HFF-Myc (cell line): ENCODE measurements at places on chromosomes 7 and 10.

GRCh38 chr7:25392588-25393338, 164.5 kb upstream of the NPVF start:
- no peak for DNase-seq

- DNase-seq: no peak
Measured at GRCh38 chr7:99190359-99191009, 17.4 kb downstream of the KPNA7 start.

- no peak for DNase-seq
Measured at GRCh38 chr7:137577184-137577583, 233.7 kb upstream of the PTN start.

DNA sequence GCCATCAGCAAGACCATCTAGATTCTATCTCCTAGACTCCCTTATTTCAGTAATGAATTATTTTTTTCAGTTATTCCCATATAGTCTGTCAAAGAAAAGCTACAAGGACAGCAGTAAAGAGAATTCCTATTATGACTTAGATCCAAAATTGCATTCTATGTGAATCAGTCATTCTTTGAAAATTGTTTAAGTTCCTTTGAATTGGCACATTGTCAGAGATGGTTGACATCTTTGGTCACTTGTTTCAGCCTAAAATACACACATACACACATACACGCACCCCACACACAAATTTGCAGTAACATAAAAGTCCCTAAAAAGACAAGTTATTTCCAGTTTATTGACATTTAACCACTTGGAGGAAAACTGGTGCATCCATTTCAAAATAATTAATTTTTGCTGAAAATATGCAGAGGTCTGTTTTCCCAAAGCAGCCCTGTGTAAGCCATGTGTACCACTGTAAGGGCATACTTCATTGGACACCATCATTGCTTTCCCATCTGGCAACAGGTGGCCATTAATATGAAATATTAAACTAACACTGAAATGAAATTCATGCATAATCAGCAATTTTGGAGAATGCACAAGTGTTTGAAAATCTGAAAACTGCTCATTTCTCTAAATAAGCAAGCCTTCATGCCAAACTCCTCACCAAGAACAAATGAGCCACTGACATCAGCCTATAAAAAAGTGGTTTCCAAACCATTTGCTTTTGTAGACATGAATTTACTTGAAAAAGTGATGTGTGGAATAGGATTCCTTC, 121.7 kb upstream of the COL1A2 start:
- DNase-seq: no peak

DNA sequence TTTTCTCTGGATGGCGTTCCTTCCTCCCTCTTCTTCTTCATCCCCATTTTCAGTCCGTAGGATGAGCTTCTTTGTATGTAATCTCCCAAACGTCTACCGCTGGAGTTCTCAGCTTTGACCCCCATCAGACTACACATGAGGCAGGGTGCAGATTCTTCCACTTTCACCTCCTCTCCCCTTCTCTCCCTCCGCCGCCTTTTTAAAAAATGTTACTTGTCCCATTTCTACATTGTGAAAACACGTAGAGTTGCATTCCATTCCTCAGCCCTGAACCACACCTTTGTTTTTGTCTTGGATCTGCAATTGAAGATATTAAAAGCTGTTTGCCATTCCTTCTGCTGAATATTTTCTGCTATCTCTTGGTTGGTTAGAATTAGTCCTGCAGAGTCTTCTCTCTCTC, 6.2 kb downstream of the ADIRF start:
- DNase-seq: no peak

DNA sequence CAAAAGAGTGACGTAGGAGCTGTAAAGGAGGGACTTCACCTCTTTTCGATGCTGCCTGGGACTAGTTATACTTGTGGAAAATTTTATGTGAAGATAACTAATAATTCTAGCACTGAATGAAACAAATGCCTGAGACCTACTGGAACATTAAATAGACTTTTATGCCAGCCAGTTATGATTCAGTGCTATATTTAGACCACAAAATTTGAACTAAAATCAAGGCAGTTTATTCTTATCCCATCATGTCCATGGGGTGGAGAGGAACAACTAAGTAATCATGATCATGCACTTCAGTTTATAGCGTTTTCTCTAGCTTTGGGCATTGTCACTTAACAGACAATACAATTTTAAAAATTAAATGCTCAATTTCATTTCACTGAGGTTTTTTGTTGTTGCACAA, 76.7 kb downstream of the ZEB1 start:
- no peak for DNase-seq

- peak; percentile 12 for DNase-seq
Measured at GRCh38 chr7:107322015-107322414, 147.8 kb upstream of the GPR22 start.

DNA sequence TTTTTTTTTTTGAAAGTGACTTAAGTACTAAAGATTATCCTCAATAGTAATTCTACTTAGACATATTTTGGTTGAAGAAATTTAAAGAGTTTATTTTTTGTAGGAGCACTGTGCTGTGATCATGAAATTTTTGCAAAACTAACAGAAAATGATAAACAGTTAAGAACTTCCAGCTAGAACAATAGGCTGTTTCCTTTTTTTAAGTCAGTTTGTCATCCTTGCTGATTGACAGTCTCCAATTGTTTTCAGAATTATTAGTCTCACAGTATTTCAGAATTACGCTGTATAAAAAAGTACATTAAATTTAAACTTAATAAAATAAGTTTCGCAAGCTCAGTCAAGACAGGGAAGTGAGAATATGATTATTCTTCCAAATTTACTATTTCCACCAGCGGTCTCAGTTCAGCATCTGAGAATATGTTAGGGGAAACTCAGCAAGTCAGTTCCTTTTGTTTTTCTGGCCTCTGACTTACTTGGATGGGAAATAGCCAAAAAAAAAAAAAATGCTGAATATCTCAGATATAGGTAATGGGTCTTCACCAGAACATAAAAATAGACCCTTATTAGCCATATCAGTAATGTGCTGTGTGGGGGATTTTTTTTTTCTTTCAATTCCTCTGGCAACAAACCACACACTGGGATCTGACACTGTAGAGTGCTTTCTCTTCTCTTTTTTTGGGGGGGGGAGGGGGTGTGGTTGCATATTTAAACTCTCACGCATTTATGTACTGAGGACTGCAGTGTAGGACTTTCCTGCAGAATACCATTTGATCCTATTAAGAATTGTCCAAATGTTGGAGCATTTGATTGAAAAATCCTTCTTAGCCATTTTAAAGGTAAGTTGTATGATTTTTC, at the start of gene CD36:
Gene CD36 (plus strand): TSS at position 732 of the 855 bp plus-strand sequence. CDS start 8,099 bp downstream, outside the sequence.
- no peak for DNase-seq

DNA sequence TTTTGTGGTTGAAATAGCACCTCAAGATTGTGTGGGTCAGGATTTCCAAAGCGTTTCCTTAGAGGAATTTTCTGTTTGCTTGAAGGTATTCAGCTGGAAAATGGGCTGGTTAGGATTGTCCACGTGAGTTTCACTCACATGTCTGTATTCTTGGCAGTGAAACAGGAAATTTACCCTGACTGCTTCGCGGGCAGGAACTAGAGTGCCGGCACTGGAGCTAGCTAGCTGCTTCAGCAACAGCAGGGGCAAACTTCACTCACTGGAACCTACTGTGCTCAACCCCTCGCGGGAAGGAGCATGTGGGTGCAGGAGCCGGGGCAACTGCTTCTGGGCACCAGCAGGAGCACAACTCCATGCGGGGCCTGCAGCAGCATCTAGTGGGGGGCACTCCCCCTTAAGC, 38.0 kb upstream of the RTKN2 start:
- no peak for DNase-seq

DNA sequence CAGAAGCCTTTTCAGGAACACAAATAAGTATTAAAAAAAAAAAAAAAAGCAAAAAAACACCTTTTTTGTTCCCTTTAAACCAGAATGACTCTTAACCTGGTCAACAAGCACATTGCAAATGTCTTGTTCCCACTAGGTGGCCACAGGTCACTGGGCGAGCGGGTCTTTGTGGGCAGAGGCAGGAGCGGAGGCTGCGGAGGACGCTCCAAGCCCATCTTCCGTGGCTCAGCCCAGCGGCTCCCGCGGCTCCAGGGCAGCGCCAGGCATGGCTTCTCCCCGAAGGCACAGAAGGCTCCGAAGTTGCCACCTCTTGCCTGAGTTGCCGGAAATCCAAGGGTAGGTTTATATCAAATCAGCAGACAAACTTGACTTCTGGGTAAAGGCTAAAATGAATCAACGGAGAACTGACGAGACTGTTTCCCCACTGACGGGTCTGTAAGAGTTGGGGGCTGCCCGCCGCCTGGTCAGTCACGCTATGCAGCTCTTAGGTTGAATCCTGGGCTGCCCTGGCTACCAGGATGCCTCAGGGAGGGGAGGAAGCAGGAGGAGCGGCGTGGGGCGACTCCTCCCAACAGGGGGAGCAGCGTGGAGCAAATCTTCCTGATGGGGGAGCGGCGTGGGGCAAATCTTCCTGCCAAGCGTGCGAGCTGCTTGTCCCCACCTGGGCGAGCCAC, 144.5 kb downstream of the PTPRN2 start:
- no peak for DNase-seq

DNA sequence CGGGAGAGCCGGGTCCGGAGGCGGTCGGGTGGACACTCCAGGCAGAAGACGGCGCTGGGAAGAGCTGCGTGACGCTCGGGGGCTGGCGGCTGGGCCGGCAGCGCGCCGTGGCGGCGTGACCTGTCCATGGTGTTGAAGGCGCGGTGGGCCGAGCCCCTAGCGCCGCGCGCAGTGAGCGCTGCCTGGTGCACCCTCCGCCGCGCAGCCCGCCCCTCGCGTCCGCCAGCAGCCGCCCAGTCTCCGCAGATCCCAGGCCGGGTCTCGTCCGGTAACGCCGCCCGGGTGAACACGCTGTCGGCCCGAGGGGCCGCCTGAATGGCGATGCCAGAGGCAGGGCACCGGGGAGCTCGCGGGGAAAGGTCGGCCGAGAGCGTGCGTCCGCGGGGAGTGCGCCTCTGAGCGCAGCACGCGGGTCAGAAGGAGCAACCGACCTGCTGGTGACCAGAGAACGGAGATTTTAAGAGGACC, 657 bp upstream of the TMEM178B start:
- no peak for DNase-seq

- no peak for DNase-seq
Measured at GRCh38 chr10:12780634-12781601, 220.6 kb downstream of the CCDC3 start.

DNA sequence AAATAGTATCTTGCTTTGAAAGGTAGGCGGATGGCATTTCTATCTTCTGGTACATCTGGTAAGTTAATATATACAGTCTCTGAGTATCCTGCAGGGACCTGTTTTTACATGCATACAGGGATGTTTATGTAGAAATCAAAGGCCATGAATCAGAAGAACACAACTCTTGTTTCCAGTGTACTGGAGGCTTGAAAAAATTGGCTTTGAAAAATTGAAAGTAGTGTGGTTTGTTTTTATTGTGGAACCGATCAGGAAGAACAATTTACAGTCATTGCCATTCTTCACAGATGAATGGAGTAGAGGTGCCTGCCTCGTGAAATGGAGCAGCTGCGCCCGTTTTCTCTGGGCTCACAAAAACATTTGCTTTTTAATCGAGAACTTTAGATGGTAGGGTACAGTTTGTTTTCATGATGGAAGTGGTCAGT, 54.0 kb upstream of the RPA3 start:
- DNase-seq: no peak

GRCh38 chr7:48428091-48428684, 256.9 kb downstream of the ABCA13 start:
- no peak for DNase-seq

DNA sequence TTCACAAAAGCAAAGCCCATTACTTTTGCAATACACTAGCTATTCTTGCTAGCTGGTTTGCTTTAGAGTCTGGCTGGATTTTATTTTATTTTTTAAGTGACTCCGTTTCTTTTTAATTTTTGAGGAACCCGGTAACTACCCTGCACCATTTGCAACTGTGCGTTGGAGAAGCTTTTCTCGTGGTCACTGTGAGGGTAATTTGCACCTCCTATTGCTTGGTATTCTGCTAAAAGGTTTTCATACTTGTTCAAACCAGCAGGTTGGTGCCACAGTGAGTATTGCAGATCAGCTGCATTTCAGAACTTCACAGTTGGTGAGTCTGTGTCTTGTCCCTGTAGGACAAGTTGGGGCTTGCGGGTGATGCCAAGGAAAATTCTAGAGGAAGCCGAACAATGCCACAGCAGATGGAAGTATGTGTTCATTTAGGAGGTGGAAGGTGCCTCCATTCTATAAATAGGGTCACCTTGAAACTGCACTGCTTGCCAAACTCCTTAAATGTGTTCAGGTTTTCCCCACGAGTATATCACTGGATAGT, 3.9 kb upstream of the NMT2 start:
- no peak for DNase-seq

GRCh38 chr10:30178356-30178964, 119.1 kb upstream of the JCAD start:
- DNase-seq: no peak

- no peak for DNase-seq
Measured at GRCh38 chr7:128892521-128893250, 17.8 kb downstream of the KCP start.

- DNase-seq: no peak
Measured at GRCh38 chr10:127257395-127257794, 61.0 kb upstream of the INSYN2A start.

DNA sequence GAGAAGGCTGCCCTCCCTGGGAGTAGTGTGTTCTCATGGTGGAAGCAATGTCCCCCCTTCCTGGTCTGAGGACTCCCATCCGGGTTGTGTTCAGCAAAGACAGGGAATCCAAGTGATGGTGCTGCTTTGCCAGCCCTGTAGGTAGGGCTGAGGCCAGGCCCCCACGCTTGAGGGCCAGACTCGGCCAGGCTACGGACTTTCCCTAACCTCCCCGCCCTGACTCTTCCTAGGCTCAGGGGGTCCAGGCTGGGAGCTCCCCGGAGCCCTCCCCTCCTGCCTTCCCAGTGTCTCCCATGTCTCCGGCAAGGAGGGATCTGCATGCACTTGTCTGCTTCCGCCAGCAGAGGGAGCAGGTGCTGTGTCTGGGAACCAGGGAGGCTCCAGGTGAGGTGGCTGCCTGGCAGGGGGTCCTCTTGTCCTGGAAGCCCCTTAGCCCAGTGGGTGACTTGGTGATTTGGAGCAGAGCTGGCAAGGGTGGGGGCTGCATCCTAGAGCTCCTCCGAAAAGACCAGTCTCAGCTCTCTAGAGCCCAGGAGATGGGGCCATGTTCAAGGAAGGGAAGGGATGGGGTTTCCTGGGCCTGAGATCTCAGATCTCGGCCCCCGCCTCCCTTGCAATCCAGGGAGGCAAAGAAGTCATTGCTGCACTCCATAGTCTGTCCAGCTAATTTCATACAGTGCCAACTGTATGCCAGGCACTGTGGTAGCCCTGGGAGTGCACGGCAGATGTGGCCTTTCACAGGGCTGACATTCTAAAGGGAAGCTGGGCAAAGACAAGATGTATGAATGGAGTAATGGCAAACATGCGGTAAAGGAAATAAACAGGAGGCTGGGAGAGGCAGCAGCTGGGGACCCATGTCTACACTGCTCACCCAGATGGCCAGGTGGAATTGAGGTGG, 20.3 kb upstream of the SFRP5 start:
- peak; percentile 11 for DNase-seq

DNA sequence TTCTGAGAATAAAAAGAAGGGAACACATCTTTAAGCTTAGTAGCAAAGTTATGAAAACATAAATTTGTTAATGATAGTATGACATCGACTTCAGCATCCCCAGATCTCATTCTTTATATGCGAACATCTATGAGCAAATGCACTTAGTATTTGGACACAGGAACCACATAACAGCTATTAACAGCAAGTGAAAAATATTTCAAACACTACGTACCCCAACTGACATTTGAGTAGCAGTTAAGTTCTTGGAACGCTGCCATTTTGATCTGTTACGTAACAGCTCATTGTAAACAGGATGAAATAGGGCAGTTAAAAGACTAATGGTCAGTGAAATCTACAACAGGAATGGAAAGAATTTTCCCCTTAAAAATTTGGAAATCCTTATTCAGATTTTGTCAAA, 428.9 kb downstream of the TNS3 start:
- peak; percentile 93 for DNase-seq

- DNase-seq: no peak
Measured at GRCh38 chr7:91083855-91084644, 180.2 kb upstream of the FZD1 start.
